ENCODE measurements at places on chromosomes 1 and 21.

DNA sequence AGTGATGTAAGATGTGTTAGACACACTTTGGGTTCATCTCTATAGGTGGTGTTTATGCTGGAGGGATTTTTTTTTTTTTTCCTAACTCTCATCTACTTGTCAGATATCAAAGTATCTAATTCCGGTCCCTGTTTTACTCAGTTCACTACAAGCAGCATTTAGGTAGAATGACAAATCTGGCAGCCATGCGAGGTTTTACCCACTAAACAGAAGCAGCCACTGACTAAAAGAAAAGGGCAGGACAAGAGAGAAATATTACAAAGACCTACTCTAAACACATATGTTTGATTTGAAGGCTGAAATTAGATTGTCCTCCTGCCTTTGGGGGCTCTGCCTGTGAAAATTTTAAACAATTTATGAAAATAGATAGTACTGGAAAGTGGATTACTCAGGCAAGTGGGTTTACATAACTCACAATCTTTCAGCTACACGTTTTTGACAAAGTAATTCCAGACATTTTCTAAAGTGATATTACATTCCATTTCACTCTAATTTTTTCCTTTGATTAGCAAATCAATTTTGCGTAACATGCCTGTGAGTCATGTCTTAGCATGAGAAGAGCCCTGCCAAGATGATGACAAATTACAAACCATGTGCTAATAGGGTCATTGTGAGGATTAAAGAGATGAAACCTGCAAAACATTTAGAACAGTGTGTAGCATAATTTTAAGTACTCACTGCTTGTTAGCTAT is 172.6 kb downstream of the PLA2G4A start:
- DNase-seq: no peak

DNA sequence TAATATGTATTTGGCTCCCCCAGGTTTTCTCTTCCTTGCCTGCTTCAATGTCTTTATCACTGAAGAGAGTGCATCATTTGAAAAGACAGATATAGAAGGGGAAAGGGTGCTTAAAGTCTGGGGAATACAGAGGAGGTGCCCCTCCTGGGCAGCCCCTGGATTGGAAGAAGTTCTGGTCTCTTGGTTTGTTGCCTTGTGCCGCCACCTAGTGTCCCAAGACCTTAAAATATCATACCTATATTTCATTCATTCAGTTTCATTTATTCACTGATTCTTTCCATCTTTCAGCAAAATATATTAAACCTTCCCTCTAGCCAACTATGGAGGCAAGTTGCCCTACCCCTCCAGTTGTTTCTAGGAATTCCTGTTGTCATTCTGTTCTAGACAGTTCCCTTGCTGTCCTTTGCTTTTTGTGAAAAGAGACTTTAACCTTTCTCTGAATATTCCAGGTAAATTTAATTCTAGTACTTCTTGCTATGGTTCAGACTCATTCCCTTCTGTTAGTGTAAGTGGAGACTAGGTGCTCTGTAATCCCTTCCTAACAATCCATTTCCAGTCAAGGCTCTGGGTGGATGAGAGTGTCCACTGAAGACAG is 56.1 kb downstream of the MEF2D start:
- DNase-seq: no peak

- no peak for DNase-seq
These were observed 207.4 kb downstream of the FGGY start for GRCh38 chr1:59504276-59504675.

- no peak for DNase-seq
These were observed 11.8 kb upstream of the CDC14A start for GRCh38 chr1:100340494-100340893.

GRCh38 chr21:38424305-38425019 is 73.8 kb downstream of the ERG start:
- DNase-seq: no peak

- DNase-seq: no peak
These were observed 90.3 kb downstream of the NID1 start for GRCh38 chr1:235974616-235975015.

DNA sequence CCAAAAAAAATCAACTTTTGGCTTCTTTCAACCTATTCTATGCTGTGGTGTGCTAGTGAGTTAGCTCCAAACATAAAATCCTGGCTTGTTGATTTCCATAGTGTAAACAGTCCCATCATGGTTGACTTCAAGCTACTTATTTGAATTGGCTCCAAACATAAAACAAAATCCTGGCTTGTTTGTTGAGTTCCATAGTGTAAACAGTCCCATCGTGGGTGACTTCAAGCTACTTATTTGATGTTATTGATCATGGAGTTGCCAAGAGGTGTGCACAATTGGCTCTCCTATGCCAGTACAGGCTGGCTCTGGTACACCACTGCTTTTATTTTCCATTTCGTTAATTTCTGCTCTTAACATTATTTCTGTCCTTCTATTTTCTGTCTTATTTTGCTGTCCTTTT is 1.8 kb upstream of the COA6 start:
- DNase-seq: no peak

DNA sequence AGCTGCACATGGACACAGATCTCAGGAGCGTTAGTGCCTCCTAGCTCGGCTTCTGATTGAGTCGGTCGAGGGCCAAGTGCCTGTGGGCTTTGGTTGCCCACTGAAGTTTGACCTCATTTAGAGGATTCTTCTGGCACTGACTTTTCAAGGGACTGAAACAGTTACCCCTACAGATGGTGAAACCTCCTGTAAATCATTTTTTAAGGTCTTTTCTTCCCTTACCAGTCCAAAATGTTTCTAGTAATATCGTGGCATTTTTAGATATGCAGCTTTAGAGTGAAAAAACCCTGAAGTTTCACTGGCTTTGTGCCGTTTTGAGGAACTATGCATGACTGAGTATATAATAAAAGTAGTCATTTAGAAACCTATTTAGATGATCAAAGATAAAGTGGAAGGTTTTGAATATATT is 34.7 kb upstream of the L1TD1 start:
- no peak for DNase-seq

GRCh38 chr1:1461721-1462317 is 9.7 kb upstream of the ATAD3B start:
- DNase-seq: no peak

DNA sequence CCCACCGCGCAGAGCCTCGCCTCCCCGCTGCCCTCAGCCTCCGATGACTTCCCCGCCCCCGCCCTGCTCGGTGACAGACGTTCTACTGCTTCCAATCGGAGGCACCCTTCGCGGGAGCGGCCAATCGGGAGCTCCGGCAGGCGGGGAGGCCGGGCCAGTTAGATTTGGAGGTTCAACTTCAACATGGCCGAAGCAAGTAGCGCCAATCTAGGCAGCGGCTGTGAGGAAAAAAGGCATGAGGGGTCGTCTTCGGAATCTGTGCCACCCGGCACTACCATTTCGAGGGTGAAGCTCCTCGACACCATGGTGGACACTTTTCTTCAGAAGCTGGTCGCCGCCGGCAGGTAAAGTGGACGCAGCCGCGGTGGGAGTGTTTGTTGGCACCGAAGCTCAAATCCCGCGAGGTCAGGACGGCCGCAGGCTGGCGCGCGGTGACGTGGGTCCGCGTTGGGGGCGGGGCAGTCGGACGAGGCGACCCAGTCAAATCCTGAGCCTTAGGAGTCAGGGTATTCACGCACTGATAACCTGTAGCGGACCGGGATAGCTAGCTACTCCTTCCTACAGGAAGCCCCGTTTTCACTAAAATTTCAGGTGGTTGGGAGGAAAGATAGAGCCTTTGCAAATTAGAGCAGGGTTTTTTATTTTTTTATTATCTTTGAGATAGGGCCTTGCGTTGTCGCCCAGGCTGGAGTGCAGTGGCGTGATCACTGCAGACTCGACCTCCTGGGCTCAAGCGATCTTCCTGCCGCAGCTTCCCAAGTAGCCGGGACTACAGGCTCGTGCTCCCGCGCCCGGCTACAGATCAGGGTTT is at the start of gene PMF1:
PMF1 (plus strand) TSS at position 175 of the 811 bp plus-strand sequence; CDS start at position 184, 9 bp downstream.
- peak; percentile 100 for DNase-seq

- no peak for DNase-seq
These were observed 48.8 kb downstream of the RNF220 start for GRCh38 chr1:44453798-44454349.

- DNase-seq: no peak
These were observed 122.4 kb downstream of the MAST2 start for GRCh38 chr1:45925728-45926287.

GRCh38 chr1:88462096-88462487 is 222.0 kb upstream of the PKN2 start:
- no peak for DNase-seq

DNA sequence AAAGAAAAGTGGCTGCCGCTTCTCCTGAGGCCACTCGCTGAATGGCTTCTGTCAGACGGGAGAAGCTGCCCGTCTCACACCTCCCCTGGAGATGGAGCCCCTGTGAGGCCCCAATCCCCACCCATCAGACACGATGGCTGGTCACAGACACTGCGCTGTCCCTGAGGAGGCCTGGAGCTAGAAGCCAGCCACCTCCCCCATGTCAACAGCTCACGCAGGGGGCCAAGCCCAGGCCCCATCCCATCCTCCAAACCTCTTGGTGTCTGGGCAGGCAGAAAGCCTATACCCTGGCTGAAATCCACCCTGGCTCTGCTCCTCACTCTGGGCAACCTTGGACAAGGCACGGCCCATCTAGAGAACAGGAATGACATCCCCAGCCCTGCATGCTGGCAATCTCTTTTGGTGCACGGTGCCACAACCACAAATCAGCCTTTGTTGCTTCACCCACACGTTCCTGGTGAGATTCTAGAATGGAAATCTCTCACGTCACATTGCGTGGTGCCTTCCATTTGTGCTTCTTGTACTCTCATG is 273.9 kb upstream of the VAMP3 start:
- no peak for DNase-seq

DNA sequence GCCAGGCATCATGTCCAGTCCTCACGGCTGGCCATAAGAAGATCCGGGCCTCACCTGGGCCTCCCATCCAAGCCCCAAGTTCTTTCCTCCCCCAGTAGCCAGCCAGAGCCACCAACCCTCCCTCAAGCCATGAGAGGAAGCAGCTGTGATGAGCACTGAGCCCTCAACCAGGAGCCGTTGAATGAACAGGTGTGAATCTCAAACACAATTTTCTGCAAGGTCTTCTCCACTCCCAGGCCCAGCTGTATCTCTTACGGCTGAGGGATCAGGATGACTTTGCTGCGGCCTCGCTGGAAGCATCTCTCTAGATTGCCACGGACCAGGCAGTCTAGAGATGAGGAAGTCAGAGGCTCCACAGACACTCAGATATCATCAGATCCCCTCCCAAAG is 9.8 kb upstream of the CLDN14 start:
- no peak for DNase-seq

DNA sequence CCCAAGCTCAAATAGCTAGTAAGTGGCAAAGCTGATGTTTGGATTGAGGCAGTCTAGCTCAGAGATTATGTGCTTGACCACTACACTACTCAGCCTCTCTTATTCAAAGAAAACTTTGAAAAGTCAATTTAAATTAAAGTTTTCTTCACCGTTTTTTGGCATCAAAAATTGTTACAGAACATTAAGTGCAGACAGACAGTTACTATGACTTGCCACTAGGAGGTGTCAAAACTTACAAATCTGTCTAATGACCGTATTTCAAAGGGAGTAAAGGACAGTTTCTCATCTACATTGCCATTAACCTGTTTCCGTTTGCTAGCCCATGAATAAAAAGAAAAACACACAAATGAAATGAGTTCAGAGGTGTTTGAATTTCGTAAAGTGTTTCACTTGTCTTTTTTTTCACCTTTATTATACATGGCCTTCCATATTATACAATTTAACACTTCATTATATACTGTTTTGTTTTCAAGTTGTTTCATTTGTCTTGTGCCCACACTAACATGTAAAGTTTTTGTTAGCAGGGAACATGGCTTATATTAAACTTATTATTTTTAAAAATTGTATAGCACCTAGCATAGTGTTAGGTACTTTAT is 57.4 kb upstream of the MTF2 start:
- DNase-seq: peak; percentile 36

GRCh38 chr1:232835166-232835565 is 29.9 kb downstream of the MAP10 start:
- no peak for DNase-seq

- DNase-seq: peak; percentile 58
These were observed 16.8 kb upstream of the ETV3 start for GRCh38 chr1:157154940-157155514.

DNA sequence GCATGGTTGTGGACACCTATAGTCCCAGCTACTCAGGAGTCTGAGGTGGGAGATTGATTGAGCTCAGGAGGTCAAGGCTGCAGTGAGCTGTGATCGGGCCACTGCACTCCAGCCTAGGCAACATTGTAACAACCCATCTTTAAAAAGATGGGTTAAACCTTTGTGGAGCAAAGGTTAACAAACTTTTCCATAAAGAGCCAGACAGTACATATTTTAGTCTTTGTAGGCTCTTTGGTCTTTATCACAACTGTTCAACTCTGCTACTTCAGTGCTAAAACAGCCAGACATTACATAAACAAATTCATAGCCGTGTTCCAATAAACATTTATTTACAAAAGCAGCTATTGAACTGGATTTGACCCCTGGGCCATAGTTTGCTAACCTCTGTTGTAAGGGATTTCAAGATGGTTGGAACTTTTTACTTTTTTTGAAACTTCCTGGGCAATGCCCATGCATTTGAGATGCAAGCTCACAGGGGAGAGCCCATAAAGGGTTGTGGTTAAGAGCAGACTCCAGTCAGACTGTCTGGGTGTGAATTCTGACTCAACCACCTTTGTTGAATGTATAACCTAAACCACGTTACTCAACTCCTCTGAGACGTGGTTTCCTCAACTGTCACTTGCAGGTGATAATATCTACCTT is 10.8 kb downstream of the INAVA start:
- DNase-seq: peak; percentile 45

DNA sequence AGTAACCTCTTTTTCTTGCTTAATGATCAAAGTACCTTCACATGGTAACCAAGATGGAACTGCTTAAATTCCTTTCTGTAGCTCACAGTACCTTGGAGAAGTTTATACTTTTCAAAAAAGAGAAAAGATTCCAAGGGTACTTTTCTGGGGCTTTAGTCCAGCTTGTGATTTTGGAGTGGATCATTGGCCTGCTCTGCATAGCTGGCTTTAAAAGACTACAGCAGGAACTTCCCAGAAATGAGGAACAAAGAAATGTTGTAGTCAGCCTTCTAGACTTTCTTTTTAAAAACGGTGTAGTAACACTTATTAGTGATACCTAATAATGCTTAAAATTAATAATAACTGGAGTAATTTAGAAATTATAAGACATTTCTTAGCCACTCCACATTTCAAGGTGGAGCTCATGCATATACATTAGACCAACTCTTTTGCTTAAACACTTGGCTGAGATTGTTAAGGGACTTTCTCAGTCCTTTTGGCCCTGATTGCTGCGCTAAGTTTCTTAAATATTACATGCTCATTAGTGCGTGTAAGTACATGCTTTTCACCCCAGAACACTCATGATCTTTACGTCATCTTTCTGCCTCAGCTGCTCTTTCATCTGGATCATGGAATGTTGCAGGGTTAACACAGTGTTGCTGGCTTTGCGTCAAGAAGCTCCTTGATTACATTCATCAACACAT is 57.3 kb downstream of the SDCCAG8 start:
- DNase-seq: no peak

DNA sequence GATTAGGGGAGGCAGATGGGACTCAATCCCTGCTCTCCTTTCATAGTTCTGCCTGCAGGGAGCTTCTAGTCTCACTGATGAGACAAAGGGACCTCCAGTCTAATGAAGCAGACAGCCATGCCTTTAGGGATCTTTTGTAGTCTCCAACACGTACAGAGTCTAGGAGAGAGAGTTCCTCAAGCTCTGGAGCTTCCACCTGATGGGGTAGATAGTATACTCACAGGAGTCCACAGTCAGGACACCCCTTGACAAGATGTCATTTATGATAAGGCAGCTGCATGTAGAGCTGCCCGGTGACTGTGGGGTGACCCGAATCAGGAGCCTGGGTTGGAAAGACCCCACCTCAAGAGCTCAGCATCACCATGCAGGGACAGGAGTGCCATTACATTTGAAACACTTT is 55.3 kb upstream of the CNTN2 start:
- DNase-seq: no peak
